ENCODE measurements at places on chromosomes 6 and 20.

DNA sequence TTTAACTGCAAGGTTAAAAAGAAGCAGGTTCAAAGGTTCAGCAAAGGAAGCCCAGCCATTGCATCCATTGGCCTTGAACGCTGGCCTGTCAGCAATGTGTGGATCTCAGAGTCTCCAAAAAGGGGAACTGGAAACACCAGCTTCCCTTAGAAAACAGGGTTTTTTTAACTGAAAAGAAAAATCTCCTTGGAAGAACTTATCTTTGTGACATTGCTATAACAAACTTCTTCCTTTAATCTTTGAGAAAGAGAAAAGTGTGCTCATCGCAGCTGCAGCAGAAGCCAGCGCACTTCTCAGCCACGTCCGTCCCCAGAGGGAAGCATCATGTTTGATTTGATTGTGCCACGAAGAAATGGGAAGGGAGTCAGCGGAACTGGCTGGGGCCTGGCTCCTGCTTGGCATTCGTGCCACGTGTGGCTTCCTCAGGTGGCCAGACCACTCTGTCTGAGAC is 215.0 kb downstream of the SYNDIG1 start:
- DNase-seq = no peak

DNA sequence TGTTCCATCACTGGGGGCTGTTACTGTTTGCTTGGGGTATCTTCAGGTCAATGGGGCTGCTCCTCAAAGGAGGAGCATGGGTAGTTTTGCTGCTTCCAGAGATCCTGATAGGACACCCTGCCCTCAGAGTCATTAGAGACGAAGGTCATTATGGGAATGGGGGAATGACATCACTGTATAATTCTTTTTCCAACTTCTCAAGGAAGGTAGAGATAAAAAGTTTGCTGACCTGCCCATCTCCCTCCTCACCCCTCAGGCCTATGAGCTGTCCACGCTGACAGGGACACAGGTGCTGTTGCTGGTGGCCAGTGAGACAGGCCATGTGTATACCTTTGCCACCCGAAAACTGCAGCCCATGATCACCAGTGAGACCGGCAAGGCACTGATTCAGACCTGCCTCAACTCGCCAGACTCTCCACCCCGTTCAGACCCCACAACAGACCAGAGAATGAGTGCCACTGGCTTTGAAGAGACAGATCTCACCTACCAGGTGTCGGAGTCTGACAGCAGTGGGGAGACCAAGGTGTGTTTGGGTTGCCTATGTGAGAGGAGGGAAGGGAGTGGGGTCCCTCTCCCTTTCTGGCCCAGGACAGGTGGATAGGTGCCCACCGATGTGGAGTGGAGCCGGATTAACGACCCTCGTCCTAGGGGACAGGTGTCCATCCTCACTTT is 2.7 kb downstream of the SRF start:
- DNase-seq = no peak

DNA sequence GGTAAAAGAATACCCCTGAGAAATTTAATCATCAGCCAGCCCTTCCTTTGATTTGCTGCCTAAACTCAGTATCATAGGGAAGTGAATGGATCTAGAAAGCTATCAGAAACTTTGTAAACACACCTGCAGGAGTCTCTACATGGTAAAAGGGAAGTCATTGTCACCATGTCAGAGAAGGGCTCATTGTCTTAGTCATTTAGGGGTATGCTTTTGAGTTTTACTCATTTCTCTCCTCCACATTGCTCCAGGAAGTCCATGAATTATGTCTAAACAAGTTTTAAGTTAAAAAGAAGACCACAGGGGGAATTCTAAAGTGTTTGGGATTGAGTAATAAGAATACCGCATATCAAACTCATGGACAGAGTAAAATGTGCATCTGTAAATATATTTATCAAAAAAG is 2.5 kb downstream of the SLC17A1 start:
- no peak for DNase-seq

GRCh38 chr6:138692978-138693909 is 80.3 kb upstream of the CCDC28A start:
- DNase-seq = peak; percentile 86

DNA sequence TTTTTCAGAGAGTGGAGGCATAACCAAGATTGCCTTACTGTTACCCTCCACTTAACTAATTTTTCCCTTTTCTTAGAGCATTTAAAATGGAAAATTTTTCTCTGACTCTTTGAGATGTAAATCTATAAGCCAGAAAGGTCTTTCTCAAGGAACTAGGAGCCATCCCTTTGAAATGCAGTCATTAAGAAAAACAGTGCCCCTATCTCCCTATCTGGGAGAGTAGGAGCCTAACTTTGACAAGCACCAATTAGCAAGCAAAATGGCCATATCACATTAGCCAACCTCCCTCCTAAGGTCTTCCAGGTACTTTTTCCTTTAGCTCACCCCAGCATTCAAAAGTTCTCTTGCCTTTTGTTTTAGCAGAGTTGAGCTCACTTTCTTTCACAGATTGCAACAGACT is 570.5 kb downstream of the EPHA7 start:
- DNase-seq = no peak

DNA sequence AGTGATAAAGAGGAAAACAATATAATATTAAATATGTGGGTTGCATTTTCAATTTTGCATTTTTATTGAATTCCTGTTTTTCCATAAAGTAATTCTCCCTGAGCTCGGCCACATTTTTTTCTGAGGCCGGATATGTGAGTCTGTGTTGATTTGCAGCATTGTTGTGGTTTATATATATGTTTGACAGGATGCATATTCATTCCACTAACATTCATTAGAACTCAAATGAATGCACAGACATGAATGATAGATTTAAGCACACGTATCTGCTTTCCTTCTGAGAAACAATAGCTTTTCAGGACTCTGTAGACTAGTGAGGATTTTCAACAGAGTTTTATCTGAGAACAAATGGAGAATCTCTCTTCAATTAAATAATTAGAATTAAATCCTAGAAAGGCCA is 10.6 kb upstream of the EXOC2 start:
- no peak for DNase-seq

DNA sequence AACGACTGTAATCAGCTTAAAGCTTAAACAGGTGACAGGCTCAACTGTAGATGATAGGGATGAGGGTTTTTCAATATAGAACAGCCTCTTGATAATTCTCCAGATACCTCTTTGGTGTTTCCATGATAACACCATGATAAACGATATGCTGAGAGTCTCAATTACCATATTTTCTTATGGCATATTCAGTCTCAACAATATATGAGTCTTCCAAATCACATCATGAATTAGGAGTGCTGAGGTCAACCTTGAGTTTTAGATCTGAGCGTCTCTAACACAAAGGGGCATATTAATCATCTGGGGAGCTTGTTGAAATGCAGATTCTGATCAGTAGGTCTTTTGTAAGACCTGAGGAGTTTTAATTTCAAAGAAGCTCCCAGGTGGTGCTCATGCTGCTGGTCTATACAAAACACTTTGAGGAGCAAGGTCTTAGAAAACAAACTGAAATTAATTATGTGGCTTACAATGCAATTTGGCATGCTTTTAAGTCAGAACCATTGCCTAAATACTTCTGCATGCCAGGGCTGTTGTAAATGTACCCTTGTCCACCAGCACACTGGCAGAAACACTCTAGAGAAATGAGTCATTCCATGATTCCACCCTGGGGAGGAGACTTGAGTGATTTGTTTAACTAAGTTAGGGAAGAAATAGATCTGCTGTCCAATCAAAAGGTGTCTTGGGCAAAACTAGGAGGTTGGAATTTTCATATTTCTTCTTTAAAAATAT is 49.6 kb downstream of the PTCHD4 start:
- no peak for DNase-seq

DNA sequence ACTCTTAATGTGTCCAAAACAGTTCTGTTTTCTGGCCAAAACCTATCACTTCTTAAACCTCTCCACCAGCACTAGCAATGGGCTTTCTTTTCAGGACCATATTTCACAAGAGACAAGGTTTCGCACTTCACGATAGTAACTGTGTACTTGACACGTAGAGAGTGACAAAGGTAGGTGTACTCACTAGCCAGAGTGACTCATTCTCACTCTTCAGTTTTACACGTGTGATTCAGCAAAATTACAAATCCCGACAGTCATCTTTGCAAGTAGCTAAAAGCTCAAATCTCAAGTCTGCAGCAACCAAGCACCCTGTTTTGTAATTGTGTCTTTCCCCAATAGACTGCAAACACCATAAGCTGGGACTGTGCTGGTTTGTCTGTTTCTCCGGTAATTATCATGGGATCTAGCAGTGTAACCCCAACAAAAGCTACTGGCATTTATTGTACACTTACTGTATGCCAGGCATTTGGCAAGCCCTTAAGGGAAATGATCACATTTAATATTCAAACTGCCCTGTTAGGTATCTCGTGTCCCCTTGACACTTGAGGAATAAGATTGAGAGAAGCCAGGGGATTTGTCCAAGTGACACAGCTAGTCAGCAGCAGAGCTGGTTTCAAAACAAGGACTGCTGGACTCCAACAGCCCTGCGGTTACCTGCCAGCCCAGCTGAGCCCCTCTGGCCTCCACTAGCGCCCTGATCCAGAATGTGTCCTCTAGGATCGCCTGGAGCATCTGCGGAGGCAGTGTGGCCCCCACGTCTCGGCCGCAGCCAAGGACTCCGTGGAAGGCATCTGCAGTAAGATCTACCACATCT is 9.9 kb downstream of the PCIF1 start:
- no peak for DNase-seq

- no peak for DNase-seq
Observed at GRCh38 chr20:34305333-34306230, 2.4 kb upstream of the AHCY start.

GRCh38 chr6:50976907-50977306 is 158.2 kb downstream of the TFAP2B start:
- DNase-seq = no peak

DNA sequence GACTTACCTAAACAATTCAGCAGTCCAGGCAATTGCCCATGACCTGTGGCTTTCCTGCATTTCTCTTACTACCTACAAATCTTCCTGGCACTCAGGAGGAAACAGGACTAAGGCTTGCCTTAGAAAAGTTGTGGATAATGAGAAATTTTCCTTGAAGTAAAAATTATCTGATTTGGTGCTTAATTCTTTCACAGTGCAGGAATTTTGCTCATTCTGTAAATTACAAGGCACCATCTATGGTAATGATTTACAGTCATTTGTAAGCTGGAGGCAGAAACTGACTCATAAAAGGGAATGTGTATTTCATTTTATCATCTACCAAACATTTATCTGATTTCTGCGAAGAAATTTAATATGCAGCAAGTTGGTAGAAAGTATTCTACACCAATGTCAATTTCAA is 211.5 kb upstream of the FKBP1C start:
- no peak for DNase-seq

GRCh38 chr20:40681165-40681564 is 7.9 kb downstream of the MAFB start:
- DNase-seq = no peak

DNA sequence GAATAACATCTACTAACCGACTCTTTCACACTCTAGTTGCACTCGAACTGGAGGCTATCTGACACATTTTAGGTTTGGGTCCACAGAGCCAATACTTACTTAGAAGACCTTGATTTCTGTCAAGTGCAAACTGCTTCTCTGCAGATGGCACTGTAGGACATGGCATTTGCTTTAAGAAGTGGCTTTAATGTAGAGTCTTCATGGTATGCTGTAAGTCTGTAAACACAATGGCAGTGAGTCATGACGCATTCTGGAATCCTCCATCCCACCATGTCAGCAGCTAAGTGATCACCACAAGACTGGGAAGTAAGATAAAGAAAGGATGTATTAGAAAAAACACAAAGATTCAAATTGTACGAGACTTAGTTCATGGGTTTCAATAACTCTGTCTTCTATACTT is 377.0 kb upstream of the NOX3 start:
- no peak for DNase-seq

GRCh38 chr20:9628589-9628988 is 114.2 kb downstream of the LAMP5 start:
- DNase-seq = no peak

GRCh38 chr6:16274483-16274882 is 36.1 kb downstream of the GMPR start:
- no peak for DNase-seq

GRCh38 chr6:168090706-168091105 is 11.7 kb upstream of the FRMD1 start:
- no peak for DNase-seq

- no peak for DNase-seq
Observed at GRCh38 chr20:48287021-48287494, 501.8 kb upstream of the SULF2 start.

DNA sequence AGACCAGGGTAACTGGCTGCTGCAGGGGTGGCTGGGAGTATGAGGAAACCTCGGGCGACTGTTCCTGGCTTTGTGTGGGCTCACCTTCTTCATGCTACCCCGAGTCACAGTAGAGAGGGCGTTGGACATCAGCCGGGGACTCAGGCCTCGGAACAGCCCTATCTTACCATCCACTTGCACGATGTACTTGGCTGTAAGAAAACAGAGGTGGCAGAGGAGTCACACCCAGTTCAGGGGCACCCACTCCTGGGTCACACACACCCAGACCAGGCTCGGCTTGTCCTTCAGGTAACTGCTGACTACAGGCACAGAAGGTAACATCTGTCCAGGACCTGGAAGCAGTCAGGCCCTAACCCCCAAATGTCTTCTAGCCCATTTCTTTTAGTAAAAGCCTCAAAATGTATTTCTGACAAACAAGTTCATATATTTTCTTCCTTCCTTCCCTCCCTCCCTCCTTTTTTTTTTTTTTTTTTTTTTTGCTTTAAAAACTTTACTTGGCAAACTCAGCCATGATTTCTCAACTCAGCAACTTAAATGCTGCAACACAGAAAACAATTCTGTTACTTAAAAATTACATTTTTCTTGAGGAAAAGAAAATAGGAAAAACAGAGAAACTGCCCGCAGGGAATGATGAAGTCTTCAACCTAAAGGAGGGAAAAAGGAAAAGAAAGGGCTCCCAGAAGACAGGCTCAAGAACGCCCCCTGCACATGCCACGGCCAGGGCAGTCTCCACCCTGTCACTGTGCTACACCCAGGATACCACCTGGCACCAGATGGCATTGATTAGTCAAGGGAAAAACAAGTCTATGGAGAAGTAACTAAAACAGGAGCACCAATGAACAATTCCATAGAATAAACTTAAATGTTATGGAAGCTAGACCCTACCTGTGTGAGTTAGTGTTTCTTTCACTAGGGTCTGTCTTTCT is 7.3 kb downstream of the MTCH1 start:
- DNase-seq = no peak

DNA sequence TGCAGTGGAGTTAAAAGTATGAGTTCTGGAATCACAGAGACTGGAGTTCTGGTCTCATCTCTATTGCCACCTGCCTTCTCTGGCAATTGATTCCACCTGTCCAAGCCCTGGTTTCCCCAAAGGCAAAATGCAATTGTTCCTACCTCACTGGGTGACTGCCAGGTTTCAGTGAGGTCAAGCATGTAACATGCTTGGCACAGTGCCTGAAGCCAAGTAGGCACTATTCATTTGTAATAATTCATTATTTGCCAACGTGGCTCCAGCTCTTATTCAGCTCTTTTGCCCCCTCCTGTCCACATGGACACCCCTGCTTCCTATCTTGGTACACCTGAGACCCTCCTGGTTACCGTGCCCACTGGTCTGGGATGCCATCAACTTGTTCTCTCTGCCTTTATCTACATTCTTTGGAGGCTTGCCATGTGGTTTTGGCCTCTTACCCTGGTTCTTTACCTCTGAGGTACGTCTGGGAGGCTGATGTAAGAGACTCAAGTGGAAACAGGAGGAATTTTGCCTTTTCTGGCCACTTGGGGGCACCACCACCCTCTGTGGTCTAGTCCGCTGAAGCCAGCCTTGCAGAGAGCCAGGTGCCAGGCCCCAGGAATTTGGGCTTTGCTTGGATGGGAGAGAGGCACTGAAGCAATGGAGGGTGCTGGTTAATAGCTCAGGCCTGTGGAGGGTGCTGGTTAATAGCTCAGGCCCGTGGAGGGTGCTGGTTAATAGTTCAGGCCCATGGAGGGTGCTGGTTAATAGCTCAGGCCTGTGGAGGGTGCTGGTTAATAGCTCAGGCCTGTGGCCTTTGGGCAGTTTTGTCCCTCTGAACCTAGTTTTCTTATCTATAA is 1.7 kb downstream of the KCNK15 start:
- peak; percentile 80 for DNase-seq

All from HuH-7.5 (cell line).